HuH-7 (cell line): ENCODE measurements at places on chromosomes 6 and 20.

DNA sequence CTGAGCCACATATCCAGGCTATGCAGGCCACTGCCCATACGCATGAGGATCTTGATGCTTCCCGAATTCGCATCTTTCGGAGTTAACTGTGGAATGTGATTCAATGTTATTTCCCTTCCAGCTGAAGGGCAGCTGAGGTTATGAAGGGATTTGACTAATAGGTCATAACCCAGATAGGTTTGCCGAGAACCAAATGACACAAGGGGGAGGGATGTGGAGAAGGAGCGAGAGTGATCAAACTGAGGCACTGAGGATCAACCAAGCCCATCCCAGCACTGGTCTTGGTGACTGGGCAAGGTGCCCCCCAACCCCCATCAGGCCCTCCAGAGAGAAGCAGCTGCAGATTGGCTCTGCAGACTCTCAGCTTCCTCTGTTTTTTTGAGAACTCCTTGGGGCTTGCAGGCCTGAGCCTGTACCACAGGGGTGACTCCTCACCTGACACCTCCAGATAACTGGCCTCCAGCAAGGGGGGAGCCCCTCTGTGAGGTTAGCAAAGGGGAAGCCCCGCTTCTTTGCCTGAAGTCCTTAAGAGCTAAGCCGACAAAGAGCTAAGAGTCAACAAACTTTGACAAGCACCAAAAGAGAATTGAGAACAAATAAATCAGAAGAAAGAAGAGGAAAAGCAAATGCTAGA is 185.9 kb downstream of the PDE7B start:
- DNase-seq, result no peak

- DNase-seq, result peak; percentile 42
Observed at GRCh38 chr6:142374965-142375733, 73.3 kb downstream of the ADGRG6 start.

DNA sequence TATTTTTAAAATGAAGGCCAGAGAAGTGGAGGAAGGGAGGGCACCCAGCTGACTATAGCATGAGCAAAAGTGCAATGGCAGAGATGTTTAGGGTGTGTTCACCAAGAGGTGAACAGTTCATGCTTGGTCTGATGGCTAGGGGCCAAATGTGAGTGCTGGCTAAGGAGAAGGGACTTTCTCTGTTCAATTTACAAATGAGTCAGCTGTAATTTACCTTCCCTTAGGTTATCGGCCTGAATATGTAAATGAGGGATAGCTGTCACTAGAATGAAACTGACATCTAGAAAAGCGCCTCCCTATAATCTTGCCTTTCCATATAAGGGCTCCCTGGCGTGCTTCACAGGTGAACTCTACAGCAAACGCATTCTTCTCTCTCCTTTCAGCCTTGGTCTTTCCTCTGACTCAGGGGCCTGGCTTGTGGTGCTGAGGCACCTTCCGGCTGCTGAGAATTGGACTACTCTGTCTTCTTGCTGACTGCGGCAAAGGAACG is 114.7 kb upstream of the BACH2 start:
- DNase-seq, result no peak

GRCh38 chr20:7231303-7231702 is 463.8 kb downstream of the BMP2 start:
- no peak for DNase-seq

- DNase-seq, result no peak
Observed at GRCh38 chr20:59664421-59664941, 60.1 kb downstream of the PHACTR3 start.

GRCh38 chr6:89368999-89369398 is 16.5 kb upstream of the UBE2J1 start:
- no peak for DNase-seq
